ENCODE measurements at places on chromosomes 2 and 18. TPM values are rescaled to one million over a fixed set of nuclear protein-coding genes. Genes with fewer than 3 reads are reported as not detected.

DNA sequence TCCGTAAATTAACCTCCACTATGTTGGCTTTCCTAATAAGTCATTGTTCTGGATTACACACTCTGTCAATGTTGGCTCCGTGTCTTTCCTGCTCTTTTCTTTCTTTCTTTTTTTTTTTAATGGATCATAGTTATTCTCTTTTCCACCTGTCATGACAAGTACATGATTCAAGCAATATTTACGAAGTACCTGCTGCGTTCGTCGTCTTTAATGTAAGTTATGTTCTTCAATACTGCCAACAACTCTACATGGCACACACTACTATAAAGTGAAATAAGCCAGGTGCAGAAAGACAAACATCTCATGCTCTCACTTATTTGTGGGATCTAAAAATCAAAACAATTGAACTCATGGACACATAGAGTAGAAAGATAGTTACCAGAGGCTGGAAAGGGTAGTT is 239.1 kb downstream of the SCG2 start:
- H3K36me3 ChIP-seq = no peaks in the 10 kb centered on the region
- H3K27ac ChIP-seq = no peak overlapping the region
- H3K4me3 ChIP-seq = no peak overlapping the region
- no peak for DNase-seq
- no peaks in the 10 kb centered on the region for H3K27me3 ChIP-seq

DNA sequence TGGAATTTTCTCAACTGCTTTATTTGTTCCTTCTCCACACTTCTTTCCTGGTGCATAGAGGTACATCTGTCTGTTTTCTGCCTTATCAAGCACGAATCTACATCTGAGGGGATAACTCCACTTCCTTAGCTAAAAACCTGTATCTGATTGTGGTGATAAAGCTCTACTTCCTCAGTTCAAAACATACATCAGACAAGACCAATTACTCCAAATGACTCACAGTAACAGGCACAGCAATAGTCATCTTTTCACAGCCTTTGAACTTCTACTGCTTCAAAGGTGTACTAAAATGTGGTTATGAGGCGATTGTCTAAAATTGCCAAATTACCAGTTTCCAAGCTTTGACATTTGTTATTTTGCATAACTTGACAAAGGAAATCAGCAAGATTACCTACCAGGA is 803.6 kb upstream of the ZEB2 start:
- H3K4me1 ChIP-seq = no peaks in the 10 kb centered on the region
- H3K36me3 ChIP-seq = no peaks in the 10 kb centered on the region
- no peaks in the 10 kb centered on the region for H3K27me3 ChIP-seq

GRCh38 chr2:165621086-165621560 is 151.6 kb downstream of the CSRNP3 start:
- no peak for DNase-seq
- H3K4me1 ChIP-seq = no peaks in the 10 kb centered on the region
- no peak overlapping the region for H3K27ac ChIP-seq
- H3K27me3 ChIP-seq = no peaks in the 10 kb centered on the region
- H3K4me3 ChIP-seq = no peak overlapping the region
- H3K36me3 ChIP-seq = no peaks in the 10 kb centered on the region

DNA sequence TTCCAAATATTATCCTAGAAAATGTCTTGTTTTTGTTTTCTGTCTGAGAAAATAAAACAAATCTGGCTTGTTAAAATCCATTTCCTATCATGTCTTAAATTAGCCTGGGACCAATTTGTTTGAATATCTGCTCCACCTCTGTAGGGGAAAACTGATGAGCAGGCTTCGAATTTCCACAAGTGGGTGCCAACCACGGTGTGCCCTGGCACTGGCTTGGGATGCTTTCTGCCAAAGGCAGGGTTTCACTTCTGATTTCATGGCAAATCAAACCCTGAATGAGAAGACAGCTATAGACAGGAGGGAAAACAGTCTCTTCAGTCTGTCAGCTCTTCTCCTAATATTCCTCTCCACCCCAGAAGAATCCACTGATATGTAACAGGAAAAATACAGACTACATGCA is 33.7 kb upstream of the STAT4 start:
- H3K4me3 ChIP-seq = no peak overlapping the region
- peaks cover 59% of the 10 kb centered on the region for H3K4me1 ChIP-seq
- peak; percentile 77 for DNase-seq
- no peaks in the 10 kb centered on the region for H3K27me3 ChIP-seq

GRCh38 chr2:132632000-132632649 is 37.9 kb downstream of the LYPD1 start:
- peak overlapping the region; percentile 14 for H3K4me3 ChIP-seq
- H3K36me3 ChIP-seq = no peaks in the 10 kb centered on the region
- H3K27me3 ChIP-seq = no peaks in the 10 kb centered on the region
- H3K27ac ChIP-seq = peak overlapping the region; percentile 68
- DNase-seq = peak; percentile 89

- DNase-seq = no peak
- H3K4me3 ChIP-seq = no peak overlapping the region
- no peaks in the 10 kb centered on the region for H3K36me3 ChIP-seq
- no peaks in the 10 kb centered on the region for H3K4me1 ChIP-seq
Observed at GRCh38 chr2:4192119-4192518, 488.7 kb downstream of the DCDC2C start.

DNA sequence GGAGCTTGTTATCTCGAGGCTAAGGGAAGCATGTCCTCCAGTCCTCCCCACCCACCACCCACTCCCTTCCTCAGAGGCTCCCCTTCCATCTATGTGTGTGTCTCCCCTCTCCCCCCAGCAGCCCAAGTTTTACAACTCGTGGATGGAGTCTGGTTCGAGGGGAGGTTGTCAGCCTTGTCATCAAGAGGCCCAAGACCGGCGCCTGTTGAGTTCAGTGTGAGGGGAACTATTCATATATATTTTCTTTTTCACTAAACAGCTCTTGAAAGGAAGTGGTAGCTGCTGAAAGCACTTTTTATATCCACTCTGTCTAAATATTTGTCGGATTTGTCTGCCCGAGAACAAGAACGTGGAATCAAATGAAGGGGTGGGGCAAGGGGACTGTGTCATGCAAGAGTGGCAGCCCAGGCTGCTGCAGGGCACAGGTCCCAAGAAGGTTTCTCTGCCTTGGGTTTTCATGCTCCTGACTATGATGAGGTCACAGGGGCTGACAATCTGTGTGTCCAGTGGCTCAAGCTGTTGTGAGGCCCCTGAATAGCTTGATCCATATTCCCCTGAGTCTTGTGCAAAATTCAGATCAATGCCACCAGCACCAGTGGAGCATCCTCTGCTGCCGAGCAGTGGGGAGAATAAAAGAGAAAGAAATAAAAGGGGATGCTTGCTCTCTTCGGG is 35.0 kb downstream of the NRP2 start:
- H3K4me1 ChIP-seq = no peaks in the 10 kb centered on the region
- no peak overlapping the region for H3K4me3 ChIP-seq
- H3K27me3 ChIP-seq = no peaks in the 10 kb centered on the region
- no peak for DNase-seq
- H3K36me3 ChIP-seq = no peaks in the 10 kb centered on the region

DNA sequence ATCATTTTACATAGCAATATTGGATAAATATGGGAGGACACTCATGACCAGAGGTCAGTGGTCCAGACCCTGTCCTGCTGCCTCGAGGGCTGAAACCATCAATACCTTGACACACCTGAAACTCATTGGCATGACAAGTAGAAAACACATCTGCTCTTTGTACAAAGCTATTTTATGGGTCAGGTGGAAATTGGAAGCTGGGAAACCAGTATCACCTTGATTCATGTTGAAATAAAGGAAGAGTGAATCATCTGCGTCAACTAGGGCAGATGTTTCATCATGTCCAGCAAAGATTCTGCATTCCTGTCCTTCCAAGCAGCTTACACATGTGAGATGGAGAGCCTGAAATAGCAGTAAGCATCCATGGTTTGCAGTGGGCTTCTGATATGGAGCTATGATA is 80.0 kb upstream of the ERBB4 start:
- no peak overlapping the region for H3K4me3 ChIP-seq
- no peak for DNase-seq
- no peaks in the 10 kb centered on the region for H3K36me3 ChIP-seq
- H3K27me3 ChIP-seq = no peaks in the 10 kb centered on the region
- H3K4me1 ChIP-seq = no peaks in the 10 kb centered on the region

- peaks cover 19% of the 10 kb centered on the region for H3K4me1 ChIP-seq
- H3K27ac ChIP-seq = no peak overlapping the region
Observed at GRCh38 chr2:109129356-109129920, 433 bp downstream of the SH3RF3 start.

- no peaks in the 10 kb centered on the region for H3K4me1 ChIP-seq
- DNase-seq = no peak
- H3K4me3 ChIP-seq = no peak overlapping the region
- H3K27ac ChIP-seq = no peak overlapping the region
- H3K27me3 ChIP-seq = no peaks in the 10 kb centered on the region
- peaks cover 25% of the 10 kb centered on the region for H3K36me3 ChIP-seq
Observed at GRCh38 chr2:27024812-27025211, 8.0 kb upstream of the TMEM214 start.

GRCh38 chr2:178674122-178674521 is 133.1 kb downstream of the TTN start:
- DNase-seq = no peak
- no peaks in the 10 kb centered on the region for H3K36me3 ChIP-seq

DNA sequence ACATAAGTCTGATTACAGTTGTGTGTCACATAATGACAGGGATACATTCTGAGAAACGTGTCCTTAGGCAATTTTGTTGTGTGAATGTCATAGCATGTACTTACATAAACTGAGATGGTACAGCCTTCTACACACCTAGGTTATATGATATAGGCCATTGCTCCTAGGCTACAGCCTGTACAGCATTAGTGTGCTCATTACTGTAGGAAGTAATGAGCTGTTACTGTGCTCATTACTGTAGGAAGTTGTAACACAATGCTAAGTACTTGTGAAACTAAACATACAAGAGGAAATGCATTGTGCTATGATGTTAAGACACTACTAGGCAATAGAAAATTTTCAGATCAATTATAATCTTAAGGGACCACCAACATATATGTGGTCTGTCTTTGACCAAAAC is 72.8 kb downstream of the UPP2 start:
- H3K4me1 ChIP-seq = no peaks in the 10 kb centered on the region
- H3K27me3 ChIP-seq = no peaks in the 10 kb centered on the region
- H3K27ac ChIP-seq = no peak overlapping the region

DNA sequence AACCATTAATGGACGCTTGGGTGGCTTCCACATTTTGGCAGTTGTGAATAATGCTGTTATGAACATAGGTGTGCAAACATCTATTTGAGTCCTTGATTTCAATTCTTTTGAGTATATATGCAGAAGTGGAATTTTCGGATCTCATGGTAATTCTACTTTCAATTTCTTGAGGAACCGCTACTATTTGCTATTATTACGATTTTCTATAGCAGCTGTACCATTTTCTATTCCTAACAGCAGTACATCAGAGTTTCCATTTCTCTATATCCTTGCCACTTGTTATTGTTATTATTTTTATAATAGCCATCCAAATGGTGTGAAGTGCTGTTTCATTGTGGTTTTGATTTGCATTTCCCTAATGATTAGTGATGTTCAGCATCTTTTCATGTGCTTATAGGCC is 69.5 kb downstream of the KIF5C start:
- no peak overlapping the region for H3K4me3 ChIP-seq
- no peak for DNase-seq
- no peaks in the 10 kb centered on the region for H3K36me3 ChIP-seq

DNA sequence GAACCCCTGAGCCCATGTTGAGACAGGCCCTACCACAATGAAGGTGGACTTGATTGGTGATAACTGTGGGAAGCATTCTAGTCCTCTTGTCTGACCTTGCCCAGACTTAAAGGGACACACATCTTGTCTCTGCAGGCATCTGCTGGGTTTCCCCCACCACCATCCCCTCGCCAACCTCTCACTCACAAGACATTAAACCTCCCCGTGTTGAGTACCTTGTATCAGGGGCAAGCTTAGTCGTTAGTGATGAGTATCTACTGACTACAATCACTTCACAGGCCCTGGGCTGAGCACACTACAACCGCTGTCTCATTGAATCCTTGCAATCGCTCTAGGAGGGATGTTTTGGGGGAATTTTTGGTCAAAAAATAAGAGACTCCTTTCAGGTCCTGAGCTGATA is 86.0 kb downstream of the ICOS start:
- H3K27me3 ChIP-seq = no peaks in the 10 kb centered on the region
- no peaks in the 10 kb centered on the region for H3K36me3 ChIP-seq
- no peak overlapping the region for H3K27ac ChIP-seq
- H3K4me1 ChIP-seq = no peaks in the 10 kb centered on the region

DNA sequence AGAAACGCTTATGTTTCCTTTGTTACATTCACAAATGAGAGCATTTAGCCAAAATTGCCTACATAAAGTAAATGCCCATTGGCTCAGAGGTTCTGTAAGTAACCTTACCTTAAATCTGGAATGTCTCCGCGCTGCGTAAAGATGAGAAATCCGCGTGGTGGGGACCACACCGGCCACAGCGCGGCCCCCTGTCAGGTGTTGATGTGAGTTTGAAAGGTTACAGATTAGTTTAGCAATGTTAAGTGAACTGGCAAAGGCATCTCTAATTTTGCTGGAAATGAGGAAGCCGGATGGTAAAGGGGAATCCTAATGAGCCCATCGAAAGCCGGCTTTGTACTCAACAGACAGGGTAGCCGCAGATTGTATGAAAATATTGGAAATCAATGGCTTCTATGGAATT is 11.8 kb downstream of the SALL3 start:
- H3K36me3 ChIP-seq = no peaks in the 10 kb centered on the region
- H3K4me1 ChIP-seq = no peaks in the 10 kb centered on the region
- no peak for DNase-seq
- no peak overlapping the region for H3K4me3 ChIP-seq
- H3K27me3 ChIP-seq = peaks cover 2% of the 10 kb centered on the region

GRCh38 chr18:30945761-30946160 is 96.8 kb downstream of the DSC3 start:
- H3K36me3 ChIP-seq = no peaks in the 10 kb centered on the region
- no peaks in the 10 kb centered on the region for H3K4me1 ChIP-seq
- DNase-seq = no peak
- H3K27me3 ChIP-seq = no peaks in the 10 kb centered on the region
- no peak overlapping the region for H3K27ac ChIP-seq

GRCh38 chr2:151795646-151796240 is 32.5 kb downstream of the ARL5A start:
- no peaks in the 10 kb centered on the region for H3K27me3 ChIP-seq
- no peak overlapping the region for H3K4me3 ChIP-seq
- DNase-seq = no peak

GRCh38 chr2:9366026-9366425 is 57.3 kb downstream of the ITGB1BP1 start:
- H3K27ac ChIP-seq = no peak overlapping the region
- H3K27me3 ChIP-seq = no peaks in the 10 kb centered on the region
- H3K36me3 ChIP-seq = no peaks in the 10 kb centered on the region
- no peaks in the 10 kb centered on the region for H3K4me1 ChIP-seq
- no peak for DNase-seq

CCDC85A gene
- not detected for total RNA-seq

TEKT4 gene
- total RNA-seq = not detected

RAB6C gene
- not detected for total RNA-seq

PAX8 gene
- total RNA-seq = 1.1 TPM

EHBP1 gene
- total RNA-seq = 54.8 TPM

ZSWIM2 gene
- total RNA-seq = not detected

TOGARAM2 gene
- total RNA-seq = 0.37 TPM

WDR54 gene
- total RNA-seq = 2.1 TPM

DLX2 gene
- total RNA-seq = not detected

PLEKHH2 gene
- 2.0 TPM for total RNA-seq

LOXL3 gene
- 1.2 TPM for total RNA-seq

POTEJ gene
- total RNA-seq = not detected

All from right lobe of liver (tissue), 6 donors.